ENCODE measurements at places on chromosomes 1 and 21.

- DNase-seq, result no peak
Measured at GRCh38 chr21:33966324-33966949, 50.8 kb upstream of the ATP5PO start.

DNA sequence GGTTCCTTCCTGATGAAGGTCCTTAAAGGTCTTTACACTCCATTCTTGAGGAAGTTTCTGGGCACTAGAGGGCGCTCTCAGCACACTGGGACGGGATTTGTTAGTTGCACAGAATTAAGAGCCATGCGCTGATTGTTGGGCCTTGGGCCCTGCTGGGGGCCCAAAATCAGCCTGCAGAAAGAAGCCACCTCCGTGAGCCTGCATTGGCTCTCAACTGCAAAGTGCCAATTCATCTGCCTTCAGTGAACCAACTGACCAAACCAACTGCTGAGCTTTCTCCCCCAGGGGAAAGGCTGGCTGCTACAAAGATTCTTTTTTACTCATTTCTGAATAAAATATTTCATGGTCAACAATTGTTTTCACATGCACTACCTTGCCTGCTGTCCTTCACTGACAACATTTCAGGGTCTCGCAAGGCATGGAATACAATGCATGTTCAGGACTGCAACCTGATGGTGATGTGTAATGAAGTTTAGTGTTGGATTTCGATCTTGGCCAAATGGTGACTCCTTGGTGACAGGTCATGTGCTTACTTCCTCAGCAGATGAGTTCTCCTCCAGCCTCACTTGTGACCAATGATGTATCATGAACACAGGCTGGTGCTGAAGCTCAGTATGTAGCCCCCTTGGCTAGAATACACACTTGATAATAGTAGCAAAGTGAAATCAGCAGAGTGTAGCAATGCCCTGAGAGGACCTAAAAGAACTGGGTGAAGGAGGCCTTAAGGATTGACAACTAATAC lies 45.7 kb upstream of the PRDX6 start:
- peak; percentile 81 for DNase-seq

GRCh38 chr1:50110151-50110550 lies 1.4 kb downstream of the ELAVL4 start:
- no peak for DNase-seq

DNA sequence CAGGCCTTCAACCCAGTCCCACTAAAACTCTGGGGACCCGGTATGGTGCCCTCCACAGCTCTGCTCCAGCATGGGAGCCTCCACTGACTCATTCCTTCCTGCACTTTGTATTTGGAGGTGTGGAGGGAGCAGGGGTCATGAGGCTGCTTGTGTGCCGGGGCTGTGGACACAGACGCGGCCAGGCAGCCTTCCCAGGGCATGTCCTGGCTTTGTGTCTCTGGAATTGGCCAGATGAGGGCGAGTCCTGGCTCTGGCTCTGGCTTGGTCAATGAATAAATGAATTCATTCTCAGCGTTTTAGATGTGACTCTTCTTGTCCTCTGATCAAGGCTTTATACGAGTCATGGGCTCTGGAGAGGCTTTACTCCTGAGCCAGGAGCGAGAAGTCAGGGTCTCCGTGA lies 19.1 kb downstream of the AJAP1 start:
- DNase-seq, result no peak

DNA sequence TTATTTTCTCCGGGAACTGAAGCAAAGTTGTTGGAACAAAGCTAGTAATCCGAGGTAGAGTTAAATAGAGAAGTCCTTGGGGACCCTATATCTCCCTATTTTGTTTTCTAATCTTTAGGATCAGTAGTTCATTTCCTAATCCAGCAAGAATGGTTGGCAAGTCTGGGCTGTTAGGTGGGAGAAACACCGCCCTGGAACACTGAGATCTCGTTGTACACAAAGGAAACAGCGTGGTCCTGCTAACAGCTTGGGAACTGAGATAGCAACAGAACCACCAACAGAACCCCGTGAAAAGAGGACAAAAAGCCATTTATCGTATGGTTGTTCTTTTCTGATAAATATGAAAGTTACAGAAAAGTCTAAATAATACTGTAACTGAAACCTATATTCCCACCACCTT lies 121.9 kb upstream of the CDC42BPA start:
- DNase-seq, result no peak

GRCh38 chr1:157932069-157932468 lies 61.4 kb upstream of the KIRREL1 start:
- no peak for DNase-seq

- DNase-seq, result no peak
Measured at GRCh38 chr21:40043423-40043822, 176.2 kb downstream of the PCP4 start.

DNA sequence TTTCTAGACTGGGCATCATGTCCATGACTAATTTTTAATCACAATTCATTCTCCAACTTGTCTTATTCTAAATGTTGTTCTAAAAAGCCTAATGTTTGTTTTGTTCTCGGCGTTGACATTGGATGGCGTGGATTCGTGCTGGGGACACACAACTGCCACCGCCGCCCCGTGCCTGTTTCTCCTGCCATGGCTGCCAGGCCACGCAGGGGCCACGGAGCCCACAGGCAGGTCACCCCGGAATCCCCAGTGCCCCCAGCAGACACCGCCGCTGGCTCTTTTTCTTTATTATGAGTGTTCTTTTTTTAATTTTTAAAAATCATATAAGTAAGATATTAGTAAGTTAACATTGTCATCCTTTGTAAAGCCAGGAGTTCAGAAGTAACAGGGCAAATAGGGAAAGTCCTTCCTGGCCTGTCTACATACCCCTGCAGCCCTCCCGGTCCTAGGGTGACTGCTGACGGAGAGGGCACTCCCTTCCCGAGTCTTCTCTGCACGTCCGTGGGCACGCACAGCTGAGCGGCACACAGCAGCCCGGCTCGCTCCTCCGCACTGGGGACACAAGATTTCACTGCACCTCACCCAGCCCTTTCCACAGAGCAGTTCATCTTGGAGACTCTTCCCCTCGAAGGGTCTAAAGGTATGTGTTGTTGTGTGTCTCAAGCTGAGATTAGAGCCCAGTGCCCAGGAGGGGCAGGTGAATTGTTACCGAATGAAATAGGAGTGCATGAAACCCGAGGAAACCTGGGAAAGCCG lies 32.1 kb downstream of the KRTAP10-1 start:
- no peak for DNase-seq

DNA sequence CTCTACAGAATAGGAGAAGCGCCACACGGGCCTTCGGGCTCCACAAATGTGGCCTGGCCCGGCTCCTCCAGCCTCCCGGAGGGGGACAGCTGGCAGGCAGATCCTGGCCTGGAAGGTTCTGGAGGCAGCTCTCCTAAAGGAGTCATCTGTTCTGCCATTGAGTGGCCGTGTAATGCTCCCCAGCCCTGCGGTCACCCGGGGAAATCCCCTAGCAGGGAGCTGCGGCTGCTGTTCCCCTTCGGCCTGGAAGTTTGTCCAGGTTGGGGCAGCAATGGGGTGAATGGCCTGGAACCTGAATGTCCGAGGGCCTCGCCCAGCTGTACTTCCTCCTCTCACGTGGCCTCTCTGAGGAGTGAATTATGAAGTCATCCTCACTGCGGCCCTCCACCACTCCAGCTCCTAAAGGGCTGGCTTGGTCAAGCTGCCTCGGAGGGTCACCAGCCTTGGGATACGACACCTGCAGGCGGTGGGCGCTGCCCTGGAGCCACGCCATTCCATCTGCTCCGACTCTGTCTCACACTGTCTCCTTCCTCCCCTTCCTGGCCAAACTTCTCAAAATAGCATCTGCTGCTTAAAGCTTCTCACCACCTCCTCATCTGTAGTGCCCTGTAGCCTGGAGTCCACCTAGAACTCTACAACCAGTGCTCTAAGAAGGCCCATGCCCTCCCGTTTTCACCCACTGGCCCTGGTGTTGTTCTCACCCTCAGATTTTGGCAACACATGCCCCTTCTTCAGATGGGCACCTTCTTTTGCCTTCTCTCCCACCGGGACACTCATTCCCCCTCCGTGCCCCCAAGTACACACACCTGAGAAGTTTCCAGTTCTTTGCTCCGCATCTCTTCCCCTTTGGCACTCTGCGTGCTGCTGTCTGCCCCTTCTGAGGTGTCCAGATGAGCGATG lies 54.4 kb upstream of the TMPRSS2 start:
- no peak for DNase-seq

GRCh38 chr1:44484155-44484688 lies 79.2 kb downstream of the RNF220 start:
- DNase-seq, result no peak

GRCh38 chr1:237205400-237206064 lies 163.5 kb downstream of the RYR2 start:
- no peak for DNase-seq

DNA sequence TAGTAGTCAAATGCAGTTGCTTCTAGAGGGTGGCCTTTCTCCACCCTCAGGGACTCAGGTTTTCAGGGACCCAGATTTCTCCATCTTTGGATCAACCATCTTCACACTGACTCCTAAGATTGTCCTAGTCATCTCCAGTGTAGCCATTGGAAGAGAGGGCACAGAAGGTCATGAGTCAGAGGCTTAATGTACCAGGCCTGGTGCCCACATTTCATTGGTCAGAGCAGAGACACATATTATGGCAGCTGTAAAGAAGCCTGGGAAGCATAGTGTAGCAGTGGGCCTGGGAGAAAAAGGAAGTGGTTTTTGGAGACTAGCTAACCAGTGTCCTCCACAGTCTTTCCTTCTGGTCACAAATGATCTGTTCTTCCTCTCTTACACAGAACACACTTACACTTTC lies 122.5 kb downstream of the GIPC2 start:
- DNase-seq, result no peak

- no peak for DNase-seq
Measured at GRCh38 chr1:31436596-31437432, 23.8 kb downstream of the SERINC2 start.

DNA sequence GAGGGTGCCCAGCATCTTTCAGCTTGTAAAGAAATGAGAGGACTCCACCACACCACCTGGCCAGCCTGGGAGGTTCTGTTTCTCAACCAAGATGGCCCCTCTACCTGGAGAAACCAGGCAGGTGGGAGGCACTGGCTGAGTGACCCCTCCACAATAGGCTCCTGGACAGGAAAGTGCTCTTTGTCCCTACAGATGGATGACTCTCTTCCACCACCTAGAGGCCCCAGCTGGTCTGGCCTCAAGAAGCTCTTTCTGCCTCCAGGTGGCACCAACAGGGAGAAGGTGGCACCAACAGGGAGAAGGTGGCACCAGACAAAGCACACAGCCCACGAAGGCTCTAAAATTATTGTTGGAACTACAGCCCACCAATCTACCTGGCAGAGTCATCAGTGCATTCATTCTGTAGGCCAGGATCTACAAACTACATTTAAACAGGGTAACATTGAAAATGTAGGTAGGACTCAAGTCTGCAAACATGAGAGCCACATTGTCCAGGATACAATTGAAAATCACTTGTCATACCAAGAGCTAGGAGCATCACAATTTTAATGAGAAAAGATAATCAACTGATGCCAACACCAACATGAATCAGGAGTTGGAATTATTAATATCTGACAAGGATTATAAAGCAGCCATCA lies 14.4 kb downstream of the TMPRSS3 start:
- no peak for DNase-seq

DNA sequence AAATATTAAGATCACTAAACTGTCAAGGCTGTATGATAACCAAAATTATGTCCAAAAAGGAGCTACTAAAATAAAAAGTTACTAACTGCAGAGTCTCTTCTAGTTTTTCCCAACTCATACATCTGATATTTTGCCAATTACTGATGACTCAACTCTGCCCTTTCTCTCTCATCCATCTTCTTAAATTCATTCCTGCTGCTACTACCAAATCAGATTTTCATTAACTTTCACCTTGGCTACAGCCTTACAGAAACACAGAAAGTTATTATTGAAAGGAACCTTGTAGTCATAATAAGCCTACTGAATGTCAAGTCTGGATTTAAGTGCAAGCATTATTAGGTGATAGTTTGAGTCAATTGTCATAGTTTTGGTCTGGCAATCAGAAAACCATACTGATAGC lies 273.1 kb downstream of the DPYD start:
- no peak for DNase-seq

DNA sequence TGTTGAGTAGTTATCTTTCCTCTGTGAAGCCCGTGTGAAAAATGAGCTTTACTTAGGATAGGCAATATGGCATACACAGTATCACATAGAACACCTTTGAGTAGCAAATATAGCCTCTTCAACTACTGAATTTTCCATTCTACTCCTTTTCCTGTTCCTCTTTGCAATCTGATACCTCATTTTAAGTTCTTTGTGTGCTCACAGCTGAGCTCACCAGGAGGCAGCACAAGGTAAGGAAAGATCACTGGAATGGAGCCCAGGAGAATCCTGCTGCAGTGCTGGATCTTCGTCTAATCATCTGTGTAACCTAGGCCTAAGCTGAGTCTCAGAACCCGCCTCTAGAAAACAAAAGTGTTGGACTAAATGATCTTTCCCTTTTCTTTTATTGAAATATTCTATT lies 171.0 kb downstream of the LRRC40 start:
- DNase-seq, result no peak

- DNase-seq, result no peak
Measured at GRCh38 chr1:234884006-234884405, 244.6 kb downstream of the TOMM20 start.

GRCh38 chr1:36306210-36306901 lies at the start of gene SH3D21:
Gene SH3D21 (plus strand): TSS chr1:36306368. CDS start chr1:36306421, 53 bp downstream.
- peak; percentile 45 for DNase-seq

DNA sequence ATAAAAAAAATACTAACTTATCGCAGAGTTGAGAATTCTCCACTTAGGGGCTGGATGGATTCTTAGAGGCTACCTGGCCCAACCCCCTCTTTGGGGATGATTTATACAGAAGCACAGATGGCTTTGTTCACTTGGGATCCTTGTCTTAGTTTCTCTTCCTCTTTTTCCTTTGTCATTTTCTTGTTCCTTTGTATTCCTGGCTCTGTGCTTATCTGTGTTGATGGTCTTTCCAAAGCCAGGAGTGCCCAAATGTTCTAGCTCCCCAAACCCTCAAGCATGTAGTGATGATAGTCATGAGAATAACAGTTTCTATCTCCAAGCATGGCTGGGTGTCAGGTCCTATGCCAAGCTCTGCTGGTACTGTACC lies 27.4 kb downstream of the EPHB2 start:
- no peak for DNase-seq

DNA sequence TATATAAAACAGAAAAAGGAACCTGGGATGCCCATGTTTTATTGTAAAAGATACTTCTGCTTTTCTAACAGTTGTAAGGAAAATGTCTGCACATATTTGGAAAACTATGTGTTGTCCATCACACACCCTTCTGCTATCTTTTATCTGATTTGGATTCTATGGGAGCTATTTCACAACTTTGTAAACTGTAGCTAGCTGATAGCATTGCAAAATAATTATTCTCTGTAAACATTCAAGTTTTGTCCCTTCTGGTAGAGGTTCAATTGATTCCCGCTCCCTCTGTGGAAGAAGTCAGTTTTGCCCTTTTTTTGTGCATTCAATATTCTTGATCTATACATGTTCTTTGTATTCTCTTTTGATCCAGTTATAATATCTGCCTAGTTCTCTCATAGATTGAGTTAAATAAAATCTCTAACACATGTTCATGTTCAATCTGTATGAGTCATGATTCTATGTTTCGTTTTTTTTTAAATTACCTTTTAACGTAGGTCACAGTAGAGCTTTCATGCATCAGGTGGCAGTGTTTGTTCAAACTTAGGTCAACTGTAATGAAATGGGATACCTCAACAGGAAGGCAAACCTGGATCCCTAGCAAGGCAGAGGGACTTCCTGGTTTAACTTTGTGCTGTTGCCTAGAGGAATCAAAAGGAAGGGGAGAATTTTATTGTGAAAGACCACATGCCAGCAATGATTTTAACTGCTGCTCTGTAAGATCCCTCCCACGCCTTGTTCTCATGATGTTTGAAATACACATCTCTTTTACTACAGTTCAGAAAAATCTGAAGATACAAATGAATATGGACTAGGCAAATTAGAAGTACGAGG lies 26.0 kb upstream of the BCL9 start:
- DNase-seq, result no peak
